ENCODE measurements at places on chromosomes 1 and 21.

DNA sequence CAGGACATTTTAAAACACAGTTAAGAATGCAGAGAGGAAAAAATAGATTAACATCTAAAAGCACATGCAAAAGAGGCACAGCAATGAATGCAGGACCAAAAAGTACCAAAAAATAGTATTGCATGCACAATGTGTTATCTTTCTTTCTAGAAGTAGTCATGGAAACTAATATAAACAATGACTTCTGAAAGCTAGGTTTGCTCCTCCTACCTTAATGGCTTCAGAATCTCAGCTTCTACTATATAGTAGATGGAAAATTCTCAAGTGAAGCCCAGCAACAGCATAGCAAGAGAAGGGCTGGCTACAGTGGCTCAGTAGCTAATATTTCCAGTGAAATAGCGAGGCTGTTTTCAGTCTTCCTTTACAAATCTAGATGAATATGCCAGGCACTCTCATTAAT is 125.1 kb downstream of the CRB1 start:
- DNase-seq = no peak

- DNase-seq = peak; percentile 64
These were observed 81.0 kb downstream of the CNIH3 start for GRCh38 chr1:224696891-224697765.

- no peak for DNase-seq
These were observed 270.8 kb downstream of the COL11A1 start for GRCh38 chr1:102837551-102837950.

GRCh38 chr1:186311375-186312051 is 63.5 kb downstream of the TPR start:
- DNase-seq = no peak

DNA sequence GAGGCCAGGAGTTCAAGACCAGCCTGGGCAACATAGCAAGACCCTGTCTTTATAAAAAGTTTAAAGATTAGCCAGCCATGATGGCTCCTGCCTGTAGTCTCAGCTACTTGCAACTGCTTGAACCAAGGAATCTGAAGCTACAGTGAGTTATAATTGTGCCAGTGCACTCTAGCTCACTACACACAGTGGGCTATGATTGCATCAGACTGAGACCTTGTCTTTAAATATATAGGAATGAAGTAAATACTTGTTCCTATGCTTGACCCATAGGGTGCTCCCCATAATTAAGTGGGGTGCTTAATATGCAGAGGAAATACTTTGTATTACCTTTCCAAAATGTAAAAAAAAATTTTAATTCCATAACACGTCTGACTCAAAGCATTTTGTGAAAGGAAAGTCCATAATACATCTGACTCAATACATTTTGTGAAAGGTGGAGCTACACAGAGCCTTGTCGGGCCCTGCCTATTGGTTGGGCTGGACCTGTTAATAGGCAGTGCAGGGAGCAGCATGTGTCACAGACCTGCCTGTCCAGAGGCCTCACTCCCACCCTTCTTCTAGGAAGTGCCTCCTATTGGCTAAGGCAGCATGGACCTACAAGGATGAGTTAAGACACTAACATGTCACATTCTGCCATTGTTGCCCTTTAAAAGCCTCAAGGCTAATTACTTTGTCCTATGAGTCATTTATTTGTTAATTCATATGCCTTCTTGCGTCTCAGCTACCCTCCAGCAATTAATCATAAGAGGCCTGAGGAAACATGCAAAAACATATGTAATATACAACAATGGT is 33.6 kb downstream of the CD58 start:
- DNase-seq = peak; percentile 33
